ENCODE measurements at places on chromosomes 7 and 10.
A peak's percentile ranks its signal among the peaks of the same experiment; 100 is the strongest.

GRCh38 chr10:33022691-33023090, 64.7 kb upstream of the ITGB1 start:
- DNase-seq = no peak

- no peak for DNase-seq
These were observed 36.9 kb downstream of the CYP26A1 start for GRCh38 chr10:93110472-93111146.

DNA sequence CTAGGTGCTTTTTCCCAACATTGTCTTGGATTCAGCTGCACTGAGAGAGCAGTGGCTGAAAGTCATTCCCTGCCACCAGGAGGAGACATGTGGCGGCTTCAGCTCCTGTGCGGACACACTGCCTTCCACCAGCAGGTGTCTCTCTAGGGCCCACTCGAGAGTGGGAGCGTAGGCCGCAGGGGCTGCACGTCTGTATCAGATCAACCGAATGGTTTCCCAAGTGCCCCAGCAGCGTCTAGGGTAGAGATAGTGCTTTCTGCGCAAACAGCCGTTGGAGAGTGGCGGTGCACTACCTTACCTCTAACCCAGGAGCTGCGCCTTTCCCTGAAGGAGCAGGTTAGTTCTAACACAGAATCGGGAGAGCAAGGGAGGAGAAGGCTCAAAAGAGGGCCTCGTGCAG, 31.7 kb downstream of the PAPOLB start:
- DNase-seq = peak; percentile 53

GRCh38 chr10:124798781-124799180, 2.8 kb upstream of the ABRAXAS2 start:
- no peak for DNase-seq

GRCh38 chr7:108211382-108212201, 81.4 kb upstream of the LAMB4 start:
- DNase-seq = peak; percentile 25

- DNase-seq = no peak
These were observed 73.2 kb downstream of the SPDYE5 start for GRCh38 chr7:75565132-75565837.

GRCh38 chr10:127266431-127266830, 70.0 kb upstream of the INSYN2A start:
- no peak for DNase-seq

DNA sequence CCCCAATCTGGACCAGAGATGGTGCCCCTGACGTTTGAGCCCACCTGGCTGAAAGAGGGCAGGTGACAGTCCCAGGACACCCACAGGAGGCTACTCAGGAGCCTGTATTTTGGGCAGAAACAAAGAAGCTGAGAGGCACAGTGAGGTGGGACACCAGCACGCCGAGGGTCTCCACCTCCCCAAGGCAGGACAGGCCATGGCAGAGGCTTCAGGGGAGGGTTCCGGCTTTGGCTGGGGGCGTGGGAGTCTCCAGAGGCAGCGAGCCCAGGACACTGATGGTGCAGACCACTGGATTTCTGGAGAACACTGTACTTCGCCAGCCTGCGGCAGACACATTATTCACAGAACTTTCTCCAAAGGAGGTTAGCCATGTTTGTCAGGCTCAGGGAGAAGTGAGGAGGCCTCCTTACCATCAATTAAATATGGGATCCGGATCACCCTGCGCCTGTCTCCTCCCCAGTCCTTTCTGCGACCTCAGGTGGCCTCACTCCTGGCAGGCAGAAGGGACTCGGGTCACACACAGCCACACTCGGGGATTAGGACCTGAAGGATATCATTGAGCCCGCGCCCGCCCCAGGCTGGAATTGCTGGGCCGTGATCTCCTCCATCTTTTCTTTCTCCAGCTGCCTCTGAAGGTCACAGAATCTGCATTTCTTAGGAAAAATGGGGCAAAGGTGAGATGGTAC, 98.3 kb downstream of the MKI67 start:
- DNase-seq = no peak

GRCh38 chr10:59222788-59223187, 46.3 kb downstream of the PHYHIPL start:
- no peak for DNase-seq

GRCh38 chr7:157657741-157658740, 321.2 kb downstream of the DNAJB6 start:
- DNase-seq = no peak

DNA sequence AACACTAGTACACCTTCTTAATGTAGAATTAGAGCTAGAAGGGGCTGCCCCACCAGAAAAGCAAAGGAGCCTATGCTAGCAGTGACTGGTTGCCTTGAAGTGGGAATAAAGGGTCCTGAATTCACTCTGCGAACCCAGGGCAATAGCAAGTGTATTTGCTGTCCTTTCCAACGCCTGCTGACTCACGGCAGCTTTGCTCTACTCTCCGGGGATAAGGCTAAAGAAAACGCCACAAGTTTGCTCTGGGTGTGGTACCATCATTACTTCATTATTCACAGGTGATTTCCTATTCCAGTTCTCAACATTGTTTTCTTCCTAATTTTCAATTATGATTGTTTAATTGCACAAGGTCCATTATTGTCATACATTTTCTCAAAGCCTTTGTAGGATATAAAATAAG, 220.5 kb upstream of the AOAH start:
- no peak for DNase-seq

- no peak for DNase-seq
These were observed 30.6 kb downstream of the DRGX start for GRCh38 chr10:49365275-49365674.

DNA sequence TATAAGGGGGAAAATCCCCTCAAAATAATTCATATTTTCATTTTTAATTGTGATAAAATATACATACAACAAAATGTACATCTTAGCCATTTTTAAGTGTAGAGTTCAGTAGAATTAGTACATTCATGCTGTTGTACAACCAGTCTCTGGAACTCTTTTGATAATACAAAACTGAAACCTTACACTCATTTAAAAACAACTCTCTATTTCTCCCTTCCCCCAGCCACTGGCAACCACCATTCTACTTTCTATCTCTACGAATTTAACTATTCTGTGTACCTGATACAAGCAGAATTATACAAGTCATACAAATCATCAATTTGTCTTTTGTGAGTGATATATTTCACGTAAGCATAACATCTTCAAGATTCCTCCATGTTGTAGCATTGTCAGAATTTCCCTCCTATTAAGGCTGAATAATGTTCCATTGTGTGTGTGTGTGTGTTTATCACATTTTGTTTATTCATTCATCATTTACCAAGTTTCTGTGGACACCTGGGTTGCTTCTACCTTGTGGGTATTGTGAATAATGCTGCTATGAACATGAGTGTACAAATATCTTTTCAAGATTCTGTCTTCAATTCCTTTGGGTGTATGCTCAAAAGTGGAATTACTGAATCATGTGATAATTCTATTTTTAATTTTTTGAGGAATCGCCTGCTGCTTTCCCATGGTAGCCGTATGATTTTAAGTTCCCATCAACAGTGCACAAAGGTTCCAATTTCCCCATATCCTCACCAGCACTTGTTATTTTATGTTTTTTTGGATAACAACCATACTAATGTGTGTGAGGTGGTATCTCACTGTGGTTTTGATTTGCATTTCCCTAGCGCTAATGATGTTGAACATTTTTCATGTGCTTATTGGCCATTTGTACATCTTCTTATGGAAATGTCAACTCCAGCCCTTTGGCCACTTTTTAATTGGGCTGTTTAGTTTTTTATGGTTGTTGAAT, 4.7 kb upstream of the EBLN1 start:
- no peak for DNase-seq

DNA sequence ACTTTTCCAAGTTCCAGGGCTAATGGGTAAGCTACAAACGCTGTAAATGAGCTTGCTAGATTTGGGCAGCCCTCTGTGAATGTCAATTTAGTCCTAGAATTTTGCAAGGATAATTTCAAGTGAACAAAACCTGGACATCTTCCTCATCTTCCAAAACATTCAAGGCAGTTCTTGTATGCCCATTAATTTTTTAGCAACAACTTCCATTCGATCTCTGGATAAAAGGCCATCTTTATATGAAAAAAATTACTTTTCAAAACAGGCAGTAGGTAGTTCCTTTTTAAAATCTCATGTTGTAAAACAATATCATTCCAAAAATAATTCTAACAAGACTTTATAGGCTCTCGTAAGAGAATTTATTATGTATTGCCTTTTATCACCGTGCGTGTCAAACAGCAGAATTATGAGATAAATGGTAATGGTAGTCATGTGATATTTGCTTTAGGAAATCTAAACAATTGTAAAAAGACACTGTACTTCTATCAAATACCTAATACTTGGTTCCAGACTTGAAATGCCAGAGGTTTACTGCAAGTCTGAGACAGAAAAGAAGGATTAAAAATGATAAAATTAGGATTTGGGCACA, 143.7 kb upstream of the NRP1 start:
- no peak for DNase-seq

DNA sequence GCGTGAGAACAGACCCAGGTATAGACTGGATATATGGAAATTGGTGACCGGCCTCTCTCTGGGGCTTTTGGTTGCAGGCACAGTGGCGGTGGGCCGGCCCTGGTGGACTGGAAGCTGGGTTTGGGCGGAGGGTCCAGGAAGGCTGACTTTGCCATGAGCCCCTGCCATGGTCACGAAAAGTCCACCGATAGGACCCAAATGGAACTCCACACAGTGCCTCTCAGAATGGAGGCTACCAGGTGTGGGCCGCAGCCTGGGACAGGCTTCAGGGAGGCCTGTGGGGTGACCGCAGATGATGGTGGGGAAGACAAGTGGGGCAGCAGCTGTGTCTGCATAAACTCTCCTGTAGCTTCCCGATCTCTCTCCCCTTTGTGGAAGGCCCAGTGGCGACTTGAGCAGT, 123.2 kb downstream of the DNAJB6 start:
- DNase-seq = no peak

GRCh38 chr7:121798896-121799295, 74.1 kb upstream of the PTPRZ1 start:
- DNase-seq = no peak

DNA sequence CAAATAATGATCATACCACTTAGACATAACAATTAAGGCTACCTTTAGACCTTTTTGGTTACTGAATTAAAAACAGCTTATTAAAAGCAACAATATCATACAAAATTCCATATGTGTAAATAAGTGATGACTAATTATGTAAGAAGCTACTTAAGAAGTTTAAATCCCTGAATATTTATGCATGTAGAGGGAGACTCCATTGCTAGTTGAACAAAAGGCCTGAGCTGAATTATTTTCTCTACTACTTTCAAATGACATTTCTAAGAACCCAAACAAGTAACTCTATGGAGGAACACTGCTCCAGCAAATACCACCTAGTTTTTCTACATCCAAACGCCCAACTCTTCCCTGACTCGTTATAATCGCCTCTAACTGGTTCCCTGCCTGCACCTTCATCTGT, 31.5 kb downstream of the EPC1 start:
- no peak for DNase-seq

GRCh38 chr10:43671659-43672531, 23.2 kb upstream of the ZNF32 start:
- DNase-seq = peak; percentile 30

- DNase-seq = peak; percentile 32
These were observed 47.9 kb upstream of the NPFFR1 start for GRCh38 chr10:70331486-70332268.

DNA sequence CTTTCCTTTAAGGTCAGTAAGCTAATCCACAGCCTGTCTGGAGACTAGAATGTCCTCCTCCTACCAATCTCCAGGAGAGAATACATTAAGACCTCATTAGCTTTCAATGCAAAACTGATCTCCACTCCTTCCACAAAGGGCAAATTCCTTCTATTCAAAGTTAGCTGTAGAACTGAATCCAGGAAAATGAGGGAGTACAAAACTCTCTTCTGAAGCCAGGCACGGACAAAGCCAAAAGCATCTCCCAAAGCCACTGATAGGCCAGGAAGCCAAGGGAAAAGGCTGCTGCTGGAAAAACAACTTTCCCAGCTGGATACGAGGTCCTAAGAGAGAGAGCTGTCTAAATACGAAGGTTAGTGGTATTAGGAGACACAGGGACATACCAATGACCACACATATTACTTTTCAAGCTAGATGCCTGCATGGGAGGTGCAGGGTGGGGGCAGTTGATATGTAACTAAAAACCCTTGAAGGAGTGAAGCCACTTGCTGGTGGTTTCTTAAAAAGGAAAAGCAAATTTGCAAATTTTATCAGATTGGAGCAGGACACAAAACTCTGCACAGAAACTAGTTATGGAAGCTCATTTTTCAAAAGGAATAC, 43.6 kb downstream of the MKX start:
- DNase-seq = no peak

DNA sequence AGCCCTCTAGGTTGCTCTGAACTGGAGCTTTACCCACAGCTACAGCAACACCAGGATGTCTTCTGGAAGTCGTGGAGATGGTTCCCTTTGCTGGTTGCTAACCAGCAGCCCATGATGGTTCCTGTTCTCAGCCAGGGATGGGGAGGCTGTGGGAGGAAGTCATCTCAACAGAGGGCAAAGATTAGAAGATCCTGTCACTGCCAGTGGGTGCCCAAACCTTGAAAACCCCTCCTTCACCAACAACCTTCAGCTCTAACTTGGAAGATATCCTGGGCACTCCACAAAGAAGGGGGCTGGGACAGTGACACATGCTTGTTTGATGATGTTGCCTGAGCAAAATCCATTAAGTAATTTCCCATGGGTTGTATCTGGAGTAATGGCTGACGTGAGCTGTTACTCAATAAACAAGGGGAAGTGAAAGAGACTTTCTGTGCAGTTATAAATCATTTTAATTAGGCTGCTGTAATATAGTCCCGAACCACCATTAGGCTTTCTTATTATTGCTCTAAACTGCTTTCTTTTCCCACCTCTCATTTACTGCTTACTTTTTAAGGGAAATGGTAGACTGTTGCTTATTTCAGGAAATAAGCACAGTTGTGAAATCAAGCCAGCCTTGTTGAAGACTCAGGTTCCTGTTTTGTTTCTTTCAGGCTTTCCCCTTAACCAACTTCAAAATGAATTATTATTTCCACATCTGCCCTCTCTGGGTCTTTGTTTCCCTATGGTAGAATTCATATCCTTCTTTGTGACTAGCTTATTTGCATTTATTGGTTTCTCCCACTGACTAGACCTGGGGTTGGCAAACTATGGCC, 124.8 kb downstream of the PPP1R17 start:
- no peak for DNase-seq

- DNase-seq = no peak
These were observed 208.1 kb upstream of the PLXNA4 start for GRCh38 chr7:132784406-132784805.

DNA sequence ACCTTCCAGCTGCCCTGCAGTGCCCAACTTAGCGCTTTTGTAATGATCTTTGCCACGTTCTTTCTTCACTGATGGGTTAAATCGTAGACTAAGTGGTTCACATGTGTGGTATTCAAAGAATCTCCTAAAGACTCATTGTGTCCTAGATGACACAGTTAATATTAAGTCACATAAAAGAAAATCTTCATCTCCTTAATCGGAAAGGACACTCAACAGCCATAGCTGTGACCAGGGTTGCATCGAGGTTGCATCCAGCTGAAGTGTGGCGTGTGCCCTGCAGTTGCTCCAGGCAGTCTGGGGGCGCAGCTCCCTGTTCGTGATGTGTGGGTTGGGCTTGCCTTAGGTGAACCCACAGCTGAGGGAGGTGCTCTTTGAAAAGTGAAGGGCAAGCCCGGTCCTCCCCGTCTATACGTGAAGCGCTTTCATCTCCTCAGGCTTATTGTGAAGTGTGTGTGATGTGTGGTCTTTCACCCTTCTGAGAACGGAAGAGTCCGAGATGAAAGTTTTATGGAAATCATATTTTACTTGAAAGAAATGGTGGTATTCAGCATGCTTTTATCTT, 122.7 kb downstream of the TRRAP start:
- no peak for DNase-seq

- no peak for DNase-seq
These were observed 65.9 kb downstream of the BBS9 start for GRCh38 chr7:33195264-33195663.

GRCh38 chr10:132627666-132628531, 90.3 kb downstream of the INPP5A start:
- no peak for DNase-seq

GRCh38 chr10:33055625-33056024, 97.6 kb upstream of the ITGB1 start:
- DNase-seq = no peak

All from transverse colon (tissue), 4 donors.